ENCODE measurements at places on chromosomes 1 and 21.

- no peak for DNase-seq
Measured at GRCh38 chr1:180428782-180429695, 73.3 kb downstream of the ACBD6 start.

GRCh38 chr1:42957880-42958487 lies 684 bp downstream of the SLC2A1 start:
- DNase-seq = peak; percentile 32

DNA sequence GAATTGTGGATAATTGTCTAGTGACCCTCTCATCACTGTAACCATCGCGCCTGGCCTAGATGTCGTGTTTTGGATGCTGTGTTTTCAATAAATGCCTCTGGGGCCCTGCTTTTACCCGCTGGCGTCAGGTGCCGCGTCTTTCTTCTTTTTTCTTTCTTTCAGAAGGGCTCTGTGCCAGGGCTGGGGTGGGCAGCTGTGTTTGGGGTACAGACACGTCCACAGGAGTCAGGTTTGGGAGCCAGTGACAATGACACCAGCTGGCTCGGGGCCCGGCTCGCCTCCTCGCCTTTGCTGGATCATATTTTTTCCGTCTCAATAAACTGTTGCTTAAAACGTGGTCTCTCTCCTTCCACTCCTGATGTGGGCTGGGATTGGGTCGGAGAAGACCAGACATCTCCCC lies 16.1 kb downstream of the TMEM201 start:
- no peak for DNase-seq

DNA sequence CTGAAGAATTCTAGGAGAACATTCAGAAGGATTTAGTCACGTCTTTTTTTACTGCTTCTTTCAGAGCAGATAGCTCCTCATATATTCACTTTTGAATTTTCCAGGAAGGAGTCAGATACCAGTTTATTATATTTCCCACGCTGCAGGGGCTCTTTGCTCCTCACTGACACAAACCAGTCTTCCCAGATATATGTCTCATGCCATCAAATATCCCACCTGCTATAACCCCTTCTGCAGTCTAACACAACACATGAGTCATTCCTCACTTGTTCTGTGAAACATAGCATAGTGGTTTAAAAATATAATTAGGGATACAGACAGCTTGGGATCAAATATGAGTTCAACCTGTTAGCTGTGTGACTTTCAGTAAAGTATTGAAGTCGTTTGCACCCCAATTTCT lies 251.7 kb upstream of the DPYD start:
- no peak for DNase-seq

- peak; percentile 87 for DNase-seq
Measured at GRCh38 chr1:145996433-145997015, at the start of gene TXNIP. Gene TXNIP (minus strand): TSS chr1:145996579. CDS start chr1:145996266, 313 bp downstream.

- no peak for DNase-seq
Measured at GRCh38 chr1:180264595-180264994, 34.5 kb downstream of the LHX4 start.

GRCh38 chr1:80417671-80418070 lies 1383.1 kb upstream of the ADGRL2 start:
- DNase-seq = no peak

All from T follicular helper cell (primary cell).